ENCODE measurements at places on chromosomes 1 and 21.

GRCh38 chr1:93585059-93585966, 96.3 kb downstream of the BCAR3 start:
- no peak for DNase-seq

- DNase-seq, result no peak
These were observed 29.3 kb downstream of the SDC3 start for GRCh38 chr1:30879126-30879786.

DNA sequence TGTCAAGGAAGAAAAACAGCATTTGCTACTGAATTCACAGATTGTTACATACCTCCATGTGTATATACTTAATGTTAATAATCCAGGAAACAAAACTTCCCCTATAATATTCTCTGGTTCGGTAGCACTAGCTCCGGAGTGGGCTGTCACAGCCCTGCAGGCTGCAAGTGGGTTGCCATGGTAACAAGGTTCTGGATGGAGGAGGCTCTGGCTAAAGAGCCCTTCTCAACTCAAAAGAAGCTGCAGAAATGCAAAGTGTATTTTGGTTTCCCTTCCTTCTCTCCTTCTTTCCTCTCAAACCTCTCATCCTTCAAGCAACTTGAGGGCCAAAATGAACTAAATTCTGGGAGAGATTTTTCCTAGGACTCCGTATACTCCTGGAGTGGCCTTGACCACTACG, 45.2 kb downstream of the ASTN1 start:
- no peak for DNase-seq

DNA sequence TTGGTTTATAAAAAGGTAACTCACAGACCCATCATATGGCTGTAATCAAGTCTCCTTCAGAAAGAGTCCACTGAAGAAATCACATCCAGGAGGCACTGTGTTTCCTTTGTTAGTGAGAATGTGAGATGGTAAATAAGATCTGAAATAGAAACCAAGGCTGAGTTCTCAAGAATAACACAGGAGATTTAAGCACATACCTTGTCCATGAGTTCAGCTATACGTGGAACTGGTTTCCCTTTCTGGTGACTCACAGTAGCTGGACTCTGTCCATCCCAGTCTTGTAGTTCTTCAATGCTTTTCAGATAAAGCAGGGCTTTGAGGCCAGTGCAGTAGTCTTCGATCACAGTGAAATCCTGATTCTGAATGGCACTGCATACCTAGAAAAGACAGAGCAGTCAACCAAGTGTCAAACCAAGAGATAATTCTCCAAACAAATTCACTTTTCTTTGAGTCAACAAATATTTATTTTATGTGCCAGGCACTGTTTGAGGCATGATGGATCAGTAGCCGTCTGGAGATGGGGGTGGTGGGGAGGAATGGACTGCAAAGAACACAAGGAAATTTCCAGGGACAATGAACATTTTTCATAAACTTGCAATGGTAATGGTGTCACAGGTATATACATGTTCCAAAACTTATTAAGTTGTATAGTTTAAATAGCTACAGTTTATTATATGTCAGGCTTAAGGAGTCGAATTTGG, 471.4 kb downstream of the PTBP2 start:
- DNase-seq, result no peak

GRCh38 chr1:53573522-53573921, 114.3 kb downstream of the DMRTB1 start:
- no peak for DNase-seq

DNA sequence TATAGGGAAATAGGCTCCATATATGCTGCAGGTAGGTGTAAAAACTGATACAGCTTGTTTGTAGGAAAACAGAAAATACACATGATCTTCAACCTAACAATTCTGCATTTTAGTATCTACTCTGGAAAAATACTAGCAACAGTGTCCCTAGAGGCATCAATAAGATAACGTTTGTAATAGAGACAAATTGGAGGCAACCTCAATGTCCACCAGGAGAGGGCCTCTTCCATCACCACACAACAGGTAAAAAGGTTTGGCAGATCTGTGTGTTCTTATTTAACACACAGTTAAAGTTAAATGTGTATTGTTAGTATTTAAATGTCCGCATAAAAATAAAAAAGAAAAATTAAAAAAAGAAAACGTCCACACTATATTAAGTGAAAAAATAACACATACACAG, 5.4 kb downstream of the EIF2D start:
- no peak for DNase-seq

DNA sequence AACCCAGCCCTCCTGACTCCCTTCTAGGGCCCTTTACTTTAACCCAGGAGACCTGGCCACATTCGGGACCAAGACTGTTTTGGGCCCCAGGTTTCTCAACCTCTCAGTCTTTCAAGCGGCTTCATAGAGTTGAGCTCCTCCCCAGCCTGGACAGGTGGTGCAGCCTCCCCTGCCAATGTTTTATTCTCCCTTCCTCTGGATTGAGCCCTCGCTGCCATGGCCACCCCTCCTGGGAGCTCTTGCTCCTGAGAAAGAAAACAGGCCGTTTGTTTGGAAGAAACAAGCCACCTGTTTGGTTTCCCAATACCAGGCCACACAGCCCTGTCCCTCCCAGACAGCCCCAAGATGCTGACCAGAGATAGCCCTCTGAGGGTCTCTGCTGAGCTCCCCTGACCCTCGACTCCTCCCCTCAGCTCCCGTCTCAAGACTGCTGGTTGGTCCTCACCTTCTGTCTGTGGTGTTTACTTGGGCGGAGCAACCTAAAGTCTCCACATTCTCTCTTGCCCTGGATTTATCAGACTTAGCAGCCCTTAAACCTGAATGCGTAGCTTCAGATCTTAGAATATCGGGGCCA, 3.3 kb downstream of the TMEM51 start:
- no peak for DNase-seq

- no peak for DNase-seq
These were observed 37.2 kb downstream of the ADSS2 start for GRCh38 chr1:244414543-244414942.

- no peak for DNase-seq
These were observed 13.2 kb upstream of the A3GALT2 start for GRCh38 chr1:33334081-33334552.

GRCh38 chr1:169882039-169882511, 11.6 kb downstream of the SCYL3 start:
- no peak for DNase-seq

GRCh38 chr1:111813440-111814304, 58.0 kb downstream of the DDX20 start:
- peak; percentile 27 for DNase-seq

- no peak for DNase-seq
These were observed 58.9 kb downstream of the WLS start for GRCh38 chr1:68173283-68173935.

- DNase-seq, result no peak
These were observed 302.0 kb downstream of the SIPA1L2 start for GRCh38 chr1:232327899-232328298.

DNA sequence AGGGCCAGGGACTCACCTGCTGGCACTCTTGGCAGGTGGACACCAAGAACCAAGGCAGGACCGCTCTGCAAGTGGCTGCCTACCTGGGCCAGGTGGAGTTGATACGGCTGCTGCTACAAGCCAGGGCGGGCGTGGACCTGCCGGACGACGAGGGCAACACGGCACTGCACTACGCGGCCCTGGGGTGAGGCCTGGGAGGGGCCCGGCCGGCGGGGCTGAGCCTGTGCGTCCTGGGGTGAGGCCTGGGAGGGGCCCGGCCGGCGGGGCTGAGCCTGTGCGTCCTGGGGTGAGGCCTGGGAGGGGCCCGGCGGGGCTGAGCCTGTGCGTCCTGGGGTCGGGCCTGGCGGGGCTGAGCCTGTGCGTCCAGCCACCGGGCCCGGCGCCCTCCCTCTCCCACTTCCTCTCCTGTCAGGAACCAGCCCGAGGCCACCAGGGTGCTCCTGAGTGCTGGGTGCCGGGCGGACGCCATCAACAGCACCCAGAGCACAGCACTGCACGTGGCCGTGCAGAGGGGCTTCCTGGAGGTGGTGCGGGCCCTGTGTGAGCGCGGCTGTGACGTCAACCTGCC, 4.6 kb upstream of the MMP23B start:
- no peak for DNase-seq
